HepG2 (cell line): ENCODE measurements at places on chromosomes 6 and 20.

GRCh38 chr20:44720621-44720996 is 5.4 kb downstream of the CCN5 start:
- no peak for DNase-seq

GRCh38 chr6:32818867-32819266 is 2.1 kb upstream of the HLA-DOB start:
- DNase-seq = no peak

DNA sequence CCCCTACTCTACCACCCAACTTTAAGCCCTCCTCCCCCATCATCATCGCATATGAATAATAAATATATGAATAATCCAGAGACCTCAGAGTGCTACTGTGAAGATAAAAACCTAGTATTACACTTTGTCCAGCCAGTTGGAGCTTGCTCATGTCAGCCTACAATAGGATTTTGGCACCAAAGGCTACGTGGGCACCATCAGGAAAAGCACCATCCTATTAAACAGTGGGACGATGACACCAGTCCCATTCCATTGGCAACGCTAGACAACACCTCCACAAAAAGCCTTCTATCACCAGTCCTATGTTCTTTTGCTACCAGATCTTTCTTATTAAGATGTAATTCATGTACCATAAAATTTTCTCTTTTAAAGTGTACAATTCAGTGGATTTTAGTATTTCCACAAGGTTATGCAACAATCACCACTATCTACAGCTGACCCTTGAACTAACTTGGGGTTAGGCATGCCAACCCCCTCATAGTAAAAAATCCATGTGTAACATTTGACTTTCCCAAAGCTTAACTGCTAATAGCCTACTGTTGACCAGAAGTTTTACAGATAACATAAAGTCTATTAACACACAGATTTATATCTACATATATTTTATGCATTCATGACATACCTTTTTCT is 41.1 kb downstream of the CNKSR3 start:
- no peak for DNase-seq

GRCh38 chr6:142695016-142695415 is 250.0 kb downstream of the HIVEP2 start:
- no peak for DNase-seq

- DNase-seq = no peak
These were observed 91.7 kb upstream of the SOX4 start for GRCh38 chr6:21501815-21502214.

- DNase-seq = peak; percentile 40
These were observed 11.5 kb upstream of the TMC2 start for GRCh38 chr20:2524709-2525506.

- no peak for DNase-seq
These were observed 661 bp upstream of the PPP1R14C start for GRCh38 chr6:150142097-150142669.

DNA sequence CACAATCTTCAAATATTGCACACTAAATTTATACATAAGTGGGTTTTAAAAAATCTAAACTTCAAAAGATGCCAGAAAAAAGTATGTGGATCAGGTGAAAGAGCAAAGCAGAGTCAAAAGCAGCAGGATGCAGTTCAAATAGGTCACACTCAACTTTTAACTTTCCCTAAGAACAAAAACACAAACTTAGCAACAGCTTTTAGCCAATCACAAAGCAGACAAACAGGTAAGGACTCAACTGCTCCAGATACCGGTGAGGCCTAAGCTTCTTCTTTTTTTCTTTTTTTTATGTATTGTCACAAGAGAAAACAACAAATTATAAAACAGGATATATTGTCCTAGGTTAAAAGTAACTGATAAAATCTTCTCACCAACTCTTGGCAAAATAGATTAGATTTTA is 74.7 kb downstream of the SESN1 start:
- DNase-seq = no peak

GRCh38 chr20:37961066-37961465 is 58.1 kb downstream of the VSTM2L start:
- DNase-seq = no peak

GRCh38 chr6:107866606-107867301 is 42.6 kb upstream of the SCML4 start:
- peak; percentile 56 for DNase-seq

- DNase-seq = no peak
These were observed 241.9 kb downstream of the EPHA7 start for GRCh38 chr6:93177438-93177837.

GRCh38 chr20:50758469-50758868 is 27.1 kb downstream of the PARD6B start:
- DNase-seq = no peak

DNA sequence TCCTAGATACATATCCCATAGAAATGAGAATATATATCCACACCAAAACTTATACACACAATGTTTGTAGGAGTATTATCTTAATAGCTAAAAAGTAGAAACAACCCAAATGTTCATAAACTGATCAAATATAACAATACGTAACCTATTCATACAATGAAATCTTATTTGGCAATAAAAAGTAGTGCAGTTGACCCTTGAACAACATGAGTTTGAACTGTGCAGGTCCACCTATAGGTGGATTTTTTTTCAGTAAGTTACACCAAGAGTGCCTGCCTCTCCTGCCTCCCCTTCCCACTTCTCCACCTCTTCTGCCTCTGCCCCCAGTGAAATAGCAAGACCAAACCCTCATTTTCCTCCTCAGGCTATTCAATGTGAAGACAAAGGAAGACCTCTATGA is 95.2 kb downstream of the AHI1 start:
- no peak for DNase-seq

- no peak for DNase-seq
These were observed 104.9 kb downstream of the TULP4 start for GRCh38 chr6:158416883-158417759.

DNA sequence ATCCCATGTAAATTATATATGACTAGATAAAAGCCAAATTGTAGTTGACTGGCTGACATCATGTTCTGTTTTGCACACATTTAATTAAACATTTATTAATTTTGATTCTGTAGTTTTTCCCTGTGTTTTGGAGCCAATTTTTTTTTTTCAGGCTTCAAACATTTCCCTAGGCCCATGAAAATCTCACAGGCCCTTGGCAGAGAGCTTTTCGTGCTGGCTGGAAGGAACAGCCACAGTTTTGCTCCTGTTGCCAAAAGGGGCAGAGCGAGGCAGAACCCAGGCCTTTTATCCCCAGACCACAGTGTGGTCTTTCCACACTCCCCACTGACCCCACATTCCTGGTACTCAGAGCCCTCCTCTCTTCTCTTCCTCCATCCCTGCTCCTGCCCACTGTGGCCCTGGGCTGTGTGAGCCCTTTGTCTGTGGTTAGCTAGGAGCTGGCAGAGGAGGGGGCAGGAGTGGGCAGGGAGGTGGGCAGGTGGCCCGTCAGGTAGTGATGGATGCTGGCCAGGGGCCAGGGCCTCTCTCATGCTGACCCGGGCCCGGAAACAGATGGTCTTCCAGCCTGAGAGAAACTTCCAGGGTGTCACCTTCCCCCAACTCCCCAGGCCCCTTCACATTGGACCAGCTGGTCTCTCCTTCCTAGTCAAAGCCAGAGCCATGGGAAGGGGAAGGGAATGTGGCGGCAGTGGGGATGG is 19.4 kb upstream of the CCM2L start:
- DNase-seq = no peak

- peak; percentile 26 for DNase-seq
These were observed 8.3 kb downstream of the SEMG2 start for GRCh38 chr20:45229264-45230056.

GRCh38 chr6:137708481-137708880 is 158.6 kb upstream of the TNFAIP3 start:
- no peak for DNase-seq

- DNase-seq = no peak
These were observed 37.6 kb downstream of the SLC2A10 start for GRCh38 chr20:46746956-46747526.

- DNase-seq = no peak
These were observed 96.8 kb upstream of the ATXN1 start for GRCh38 chr6:16857969-16858592.

DNA sequence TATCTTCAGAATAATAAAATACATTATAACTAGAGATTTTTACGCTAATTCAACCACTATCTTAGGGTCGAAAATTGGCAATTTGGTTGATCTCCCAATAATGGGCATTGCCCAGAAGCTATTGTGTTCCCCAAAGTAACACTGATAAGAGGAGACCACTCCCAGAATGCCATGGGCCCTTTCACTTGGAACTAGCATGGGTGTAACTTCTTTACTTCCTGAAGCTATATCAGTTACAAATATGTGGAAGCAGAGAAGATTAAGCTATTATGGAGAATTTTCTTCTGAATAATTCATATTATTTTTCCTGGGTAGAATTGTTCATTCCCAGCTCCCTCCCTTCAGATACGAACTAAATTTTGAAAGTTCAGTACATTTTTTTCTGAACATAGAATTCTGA is 48.2 kb upstream of the JAG1 start:
- DNase-seq = no peak

- no peak for DNase-seq
These were observed 450.0 kb upstream of the POU3F2 start for GRCh38 chr6:98384334-98384733.

DNA sequence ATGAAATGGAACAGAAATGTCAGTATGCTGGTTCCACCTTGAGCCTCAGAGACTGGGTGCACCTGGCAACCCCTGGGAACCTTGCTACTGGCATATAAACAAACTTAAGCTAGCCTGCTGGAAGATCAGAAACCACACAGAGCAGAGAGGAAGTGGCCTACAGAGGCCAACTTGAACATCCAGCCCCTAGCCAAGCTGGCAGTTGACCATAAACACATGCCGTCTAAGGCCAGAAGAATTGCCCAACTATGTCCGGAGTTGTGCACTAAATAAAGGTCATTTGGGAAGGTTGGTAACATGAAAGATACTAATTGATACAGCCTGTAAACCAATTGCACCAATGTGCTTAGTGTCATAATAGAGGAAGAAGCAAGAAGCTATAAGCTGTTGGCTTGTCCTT is 266.6 kb upstream of the BTBD3 start:
- DNase-seq = no peak

DNA sequence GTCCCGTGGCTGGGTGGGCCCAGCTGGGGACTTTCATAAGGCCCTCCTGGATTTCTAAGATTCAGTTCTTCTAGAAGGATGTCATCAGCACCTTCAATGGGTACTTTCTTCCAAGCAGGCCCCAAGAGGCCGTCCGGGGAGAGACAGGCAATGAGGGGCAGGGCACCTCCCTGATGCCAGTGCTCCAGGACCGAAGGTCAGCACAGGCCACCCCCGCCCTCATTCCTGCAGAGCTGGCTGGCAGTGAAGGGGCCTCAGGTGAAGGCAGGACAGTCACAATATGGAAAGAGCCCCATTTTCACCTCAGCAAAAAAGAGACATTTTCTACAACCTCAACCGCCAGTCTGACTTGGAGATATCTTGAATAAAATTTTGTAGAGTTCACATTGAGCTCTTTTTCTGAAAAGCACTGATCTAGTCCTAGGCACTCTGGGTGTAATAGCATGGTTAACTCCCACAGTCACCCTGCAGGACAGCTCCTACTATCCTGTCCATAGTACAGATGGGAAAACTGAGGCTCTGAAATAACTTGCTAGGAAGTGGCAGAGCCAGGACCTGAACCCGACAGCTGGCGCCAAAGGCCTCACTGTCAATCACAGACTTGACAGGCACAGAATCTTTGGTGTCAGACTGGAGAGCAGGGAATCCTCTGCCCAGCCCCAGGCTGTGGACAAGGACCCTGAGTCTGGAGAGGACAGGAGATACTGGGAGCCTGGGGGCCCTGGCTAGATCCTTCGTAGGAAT is 50.3 kb downstream of the RRBP1 start:
- no peak for DNase-seq

- DNase-seq = no peak
These were observed 677.7 kb upstream of the NRSN1 start for GRCh38 chr6:23448281-23448680.

- DNase-seq = no peak
These were observed 37.7 kb downstream of the ARHGAP18 start for GRCh38 chr6:129672341-129672682.

DNA sequence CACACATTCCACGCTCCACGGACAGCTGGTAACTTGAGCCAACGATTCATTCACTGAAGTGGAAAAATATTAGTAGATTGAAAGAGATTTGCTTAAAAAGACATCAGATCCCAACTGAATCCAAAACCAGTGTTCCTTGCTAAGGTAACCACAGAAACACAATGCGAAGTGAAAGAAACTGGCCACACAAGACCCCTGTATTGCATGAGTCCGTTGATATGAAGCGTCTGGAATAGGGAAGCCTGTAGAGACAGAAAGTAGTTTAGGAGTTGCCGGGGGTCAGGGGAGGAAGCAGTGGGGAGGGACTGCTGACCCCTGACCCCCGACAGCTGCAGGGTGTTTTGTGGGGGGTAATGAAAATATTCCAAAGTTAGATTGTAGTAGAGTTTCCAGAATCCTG is 10.0 kb downstream of the PCK1 start:
- no peak for DNase-seq

GRCh38 chr6:157242791-157243190 is 80.5 kb downstream of the TMEM242 start:
- DNase-seq = no peak

- no peak for DNase-seq
These were observed 56.7 kb downstream of the ATXN1 start for GRCh38 chr6:16704401-16705045.

GRCh38 chr20:4150070-4150441 is 134.7 kb upstream of the RNF24 start:
- DNase-seq = no peak

- DNase-seq = no peak
These were observed 316.9 kb downstream of the QKI start for GRCh38 chr6:163731215-163732013.

DNA sequence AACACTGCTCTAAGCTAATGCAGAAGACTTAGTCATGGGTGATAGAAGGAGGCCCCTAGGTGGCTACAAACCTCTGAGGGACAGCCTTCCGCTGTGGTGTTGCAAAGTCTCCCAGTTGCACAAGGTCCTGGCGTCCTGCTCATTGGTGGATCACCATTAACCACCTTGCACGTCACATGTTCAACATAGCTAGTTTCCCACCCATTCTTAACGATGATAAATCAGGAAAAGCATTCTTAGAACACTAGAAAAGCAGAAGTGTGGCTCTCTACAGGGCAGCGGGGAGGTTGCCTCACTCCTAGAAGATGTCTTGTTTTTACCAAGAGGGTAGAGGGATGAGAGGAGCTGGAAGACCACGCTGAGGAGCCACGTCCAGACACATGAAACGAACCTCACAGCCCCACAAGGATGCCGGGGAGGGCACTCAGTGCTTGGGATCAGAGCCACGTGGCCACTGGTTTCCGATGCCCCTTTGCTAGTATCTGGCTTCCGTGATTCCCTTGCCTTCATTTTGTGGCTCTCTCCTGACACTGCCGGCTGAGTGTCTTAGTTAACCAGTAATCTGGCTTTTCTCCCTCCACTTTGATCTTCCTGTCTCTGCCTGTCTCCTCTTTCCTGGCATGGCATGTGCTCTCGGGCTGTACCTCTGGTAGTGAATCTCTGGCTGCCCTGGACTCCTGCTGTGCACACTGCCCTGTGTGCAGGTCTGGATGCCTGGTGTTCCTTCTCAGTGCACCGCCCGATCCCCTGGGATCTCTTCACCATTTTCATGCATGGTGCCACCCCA is 91.4 kb upstream of the NEDD9 start:
- DNase-seq = peak; percentile 86

GRCh38 chr20:25070821-25071473 is 11.0 kb downstream of the VSX1 start:
- DNase-seq = no peak

- DNase-seq = peak; percentile 50
These were observed 98.3 kb downstream of the SASH1 start for GRCh38 chr6:148440877-148441453.
